ENCODE measurements at places on chromosomes 5 and 9. TPM values are rescaled to one million over a fixed set of nuclear protein-coding genes. Genes with fewer than 3 reads are reported as not detected.

GRCh38 chr5:103126557-103126956, 6.5 kb downstream of the PPIP5K2 start:
- DNase-seq = no peak

- DNase-seq = no peak
Measured at GRCh38 chr5:29642601-29643000, 1550.9 kb upstream of the CDH6 start.

GRCh38 chr9:130857864-130858738, 23.0 kb downstream of the ABL1 start:
- DNase-seq = peak; percentile 72

DNA sequence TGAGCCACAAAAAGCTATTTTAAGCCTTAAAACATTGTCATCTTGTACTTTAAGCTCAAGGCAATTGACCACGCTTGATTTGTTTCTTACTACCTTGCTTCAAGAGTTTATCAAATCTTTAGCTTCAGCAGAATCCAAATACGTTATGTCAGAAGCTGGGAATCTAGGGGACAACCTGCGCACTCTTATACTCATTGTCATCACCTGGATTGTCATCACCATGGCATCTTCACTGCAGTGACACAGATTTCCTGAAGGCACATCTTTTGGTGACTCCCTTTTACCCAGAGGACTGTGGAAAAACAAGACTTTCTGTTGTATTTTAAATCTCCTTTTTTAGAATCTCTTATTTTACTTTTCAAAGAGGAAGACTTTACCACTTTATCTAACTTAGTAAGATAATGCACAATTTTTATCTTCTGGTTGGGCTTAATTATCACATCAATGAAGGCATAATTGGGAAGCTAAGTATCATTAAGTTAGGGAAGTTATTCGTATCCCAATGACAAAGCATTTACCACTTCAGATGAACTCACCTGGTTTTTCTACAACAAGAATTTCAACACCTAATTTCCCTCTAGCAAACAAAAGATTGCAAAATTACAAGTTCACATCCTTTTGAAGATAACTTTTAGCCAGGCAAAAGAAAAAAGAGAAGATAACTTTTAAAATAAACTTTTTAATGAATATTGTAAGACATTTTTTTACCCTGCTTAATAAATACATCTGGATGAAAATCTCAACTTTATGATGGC, 162.0 kb downstream of the DOCK2 start:
- no peak for DNase-seq

DNA sequence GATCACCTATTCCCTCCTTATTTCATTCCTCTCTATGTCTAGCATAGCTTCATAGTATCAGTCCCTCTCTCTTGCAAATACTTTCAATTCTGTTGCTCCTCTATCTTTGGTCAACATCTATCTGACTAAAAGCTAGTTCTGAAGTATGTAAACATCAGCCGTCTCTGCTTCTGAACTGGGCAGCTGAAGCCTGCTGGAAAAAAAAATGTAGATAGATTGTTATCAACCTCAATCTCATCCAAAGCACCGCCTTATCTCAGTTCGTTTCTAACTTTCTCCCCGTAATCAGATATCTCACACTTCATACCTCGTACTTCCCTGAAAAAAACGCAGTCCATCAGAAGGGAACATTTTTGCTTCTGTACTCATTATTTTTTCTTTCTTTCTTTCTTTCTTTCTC, 4.5 kb upstream of the SEMA6A start:
- no peak for DNase-seq

Gene OTP
- total RNA-seq = not detected

All from Caki2 (cell line).